ENCODE measurements at places on chromosomes 13 and 19.

DNA sequence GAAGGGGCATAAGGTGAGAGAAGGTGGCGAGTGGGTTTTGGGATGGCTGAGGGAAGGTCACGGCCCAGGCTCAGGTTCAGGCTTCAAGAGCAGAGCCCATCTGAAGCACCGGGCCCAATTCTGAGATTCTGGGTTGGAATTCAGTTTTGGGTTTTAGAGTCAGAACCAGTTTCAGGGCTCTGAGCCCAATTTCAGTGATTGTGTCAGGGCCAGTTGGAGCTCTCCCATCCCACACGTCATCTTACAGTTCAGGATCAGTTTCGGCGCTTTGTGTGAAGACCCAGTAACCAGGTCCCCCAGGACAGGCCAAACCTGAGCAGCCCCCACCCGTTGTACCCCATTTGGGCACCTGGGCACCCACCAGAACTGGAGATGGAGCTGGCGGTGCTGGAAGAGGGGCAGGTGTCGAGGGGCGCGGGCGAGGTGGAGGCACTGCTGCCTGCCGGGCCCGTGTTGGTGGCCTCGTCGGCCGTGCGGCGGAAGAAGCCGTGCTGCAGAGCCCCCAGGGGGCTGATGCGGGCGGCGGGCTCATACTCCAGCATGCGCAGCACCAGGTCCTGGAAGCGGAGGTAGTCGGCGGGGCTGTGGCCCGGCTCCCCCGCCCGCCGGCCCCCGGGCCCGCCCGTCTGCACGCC, 7.5 kb downstream of the DYRK1B start:
- no peak for DNase-seq

- no peak for DNase-seq
Observed at GRCh38 chr13:99028890-99029289, 51.0 kb upstream of the DOCK9 start.

GRCh38 chr13:101846249-101846648, 393.8 kb downstream of the ITGBL1 start:
- DNase-seq, result peak; percentile 42

DNA sequence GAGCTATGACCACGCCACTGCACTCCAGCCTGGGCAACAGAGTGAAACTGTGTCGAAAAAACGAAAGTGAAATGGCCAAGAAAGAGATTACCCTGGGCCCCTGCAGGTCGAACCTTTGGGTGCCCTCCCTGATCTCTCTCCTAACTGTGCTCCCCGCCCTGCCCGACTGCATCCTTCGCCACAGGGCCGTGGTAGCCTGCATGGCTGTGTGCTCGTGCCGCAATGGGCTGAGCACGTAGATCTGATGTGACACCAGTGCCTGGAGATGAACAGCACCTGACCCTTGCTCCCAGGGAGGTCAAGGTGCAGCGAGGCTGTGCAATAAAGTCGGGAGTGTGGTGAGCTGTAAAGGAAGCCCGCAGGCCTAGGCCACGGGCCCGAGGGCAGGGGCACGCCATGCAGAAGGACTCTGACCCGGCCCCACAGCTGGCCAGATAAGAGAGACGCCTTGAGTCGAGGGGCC, 60.2 kb downstream of the PEX11G start:
- DNase-seq, result no peak

DNA sequence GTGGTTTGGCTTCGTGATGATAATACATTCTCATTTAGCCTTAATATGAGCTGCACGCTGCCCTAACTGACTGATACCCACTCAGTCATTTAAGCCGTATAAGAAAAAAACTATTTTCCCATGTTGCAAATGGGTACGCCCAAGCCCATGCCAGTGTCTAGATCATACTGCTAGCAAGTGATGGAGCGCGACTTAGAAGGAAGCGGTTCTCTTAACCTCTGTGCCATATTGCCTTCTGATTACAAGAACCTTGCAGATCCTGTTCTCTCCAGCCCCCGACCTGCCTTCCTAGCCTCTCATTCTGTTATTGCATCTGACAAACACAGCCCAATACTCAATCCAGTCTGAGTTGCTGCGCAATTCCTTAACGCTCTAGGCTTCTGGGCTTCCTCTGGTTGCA, 603 bp downstream of the GPALPP1 start:
- DNase-seq, result peak; percentile 11
